ENCODE measurements at places on chromosomes 7 and 10.

DNA sequence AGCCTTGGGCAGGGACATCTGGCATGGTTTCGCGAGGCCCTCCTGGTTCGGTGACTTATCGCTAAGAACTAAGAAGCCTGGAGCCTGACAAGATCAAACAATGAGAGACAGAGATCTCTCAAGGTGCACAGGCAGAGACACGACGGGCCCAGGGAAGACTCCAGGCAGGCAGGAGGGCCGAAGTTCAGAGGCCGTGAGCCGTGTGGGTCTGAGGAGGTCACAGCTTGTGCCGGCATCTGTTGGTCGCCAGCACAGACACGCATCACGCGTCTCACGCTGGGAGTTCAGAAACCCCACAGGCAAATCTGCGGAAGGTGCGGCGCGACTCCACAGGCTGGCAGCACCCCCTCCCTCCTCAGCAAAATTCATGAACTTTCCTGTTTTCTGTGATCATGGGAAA is 314.0 kb downstream of the DNAJB6 start:
- no peak for DNase-seq

GRCh38 chr10:35487336-35488034 is 117.7 kb upstream of the GJD4 start:
- no peak for DNase-seq

DNA sequence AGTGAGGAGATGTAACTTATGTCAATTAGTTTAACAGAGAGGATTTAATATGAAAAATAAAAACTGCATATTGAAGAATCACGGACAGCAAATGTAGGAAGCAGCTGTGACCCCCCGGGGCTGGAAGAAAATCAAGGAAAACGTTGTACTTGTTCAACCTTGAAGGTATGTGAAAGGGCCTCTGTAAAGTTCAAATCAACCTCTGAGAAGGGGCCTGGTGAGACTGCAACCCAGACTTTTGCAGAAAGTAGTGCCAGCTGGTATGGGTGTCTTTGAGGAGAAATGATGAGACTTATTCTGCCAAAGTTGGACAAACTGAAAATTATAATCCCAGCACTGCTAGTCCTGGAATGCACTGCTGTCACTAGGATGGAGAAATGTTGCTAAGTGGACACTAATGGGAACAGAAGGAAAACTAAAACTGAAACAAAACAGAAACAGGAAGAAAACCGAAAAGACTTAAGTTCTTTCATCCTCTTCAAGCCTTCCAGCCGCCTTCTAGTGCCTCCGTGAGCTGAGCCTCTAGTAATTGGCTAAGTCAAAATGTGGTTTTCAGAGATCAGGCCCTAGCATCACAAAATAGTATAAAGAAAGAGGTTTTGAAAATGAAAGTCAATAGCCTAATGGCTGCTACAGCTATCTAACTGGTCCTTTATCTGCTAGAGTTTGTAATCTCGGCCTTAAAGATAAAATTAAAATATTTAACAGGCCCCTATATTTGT is 253.7 kb upstream of the SORCS1 start:
- DNase-seq = no peak

GRCh38 chr10:77256346-77256745 is 381.3 kb downstream of the KCNMA1 start:
- no peak for DNase-seq

- no peak for DNase-seq
Measured at GRCh38 chr7:123070702-123071286, 75.3 kb upstream of the TAS2R16 start.

DNA sequence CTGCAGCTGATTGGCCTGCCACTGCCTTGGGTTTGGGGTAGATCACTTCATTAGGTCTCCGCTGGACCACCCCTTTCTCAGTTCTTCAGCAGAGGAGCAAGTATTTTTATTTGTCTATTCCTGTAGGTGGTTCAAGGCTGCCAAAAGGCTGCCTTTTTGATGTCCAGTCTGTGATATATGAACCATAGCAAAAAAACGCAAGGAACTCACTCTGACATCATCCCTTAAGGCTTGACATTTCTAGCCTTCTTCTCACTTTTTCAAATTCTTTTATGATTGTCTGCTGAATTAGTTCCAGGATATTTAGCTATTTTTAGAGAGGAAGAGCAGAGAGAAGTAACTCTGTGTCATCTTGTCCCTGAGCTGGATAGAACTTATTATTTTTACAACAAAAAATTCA is 269.2 kb downstream of the BAMBI start:
- no peak for DNase-seq

- DNase-seq = no peak
Measured at GRCh38 chr7:78448911-78449310, 650.3 kb downstream of the PHTF2 start.

GRCh38 chr10:124377101-124377500 is 41.6 kb downstream of the OAT start:
- DNase-seq = no peak

DNA sequence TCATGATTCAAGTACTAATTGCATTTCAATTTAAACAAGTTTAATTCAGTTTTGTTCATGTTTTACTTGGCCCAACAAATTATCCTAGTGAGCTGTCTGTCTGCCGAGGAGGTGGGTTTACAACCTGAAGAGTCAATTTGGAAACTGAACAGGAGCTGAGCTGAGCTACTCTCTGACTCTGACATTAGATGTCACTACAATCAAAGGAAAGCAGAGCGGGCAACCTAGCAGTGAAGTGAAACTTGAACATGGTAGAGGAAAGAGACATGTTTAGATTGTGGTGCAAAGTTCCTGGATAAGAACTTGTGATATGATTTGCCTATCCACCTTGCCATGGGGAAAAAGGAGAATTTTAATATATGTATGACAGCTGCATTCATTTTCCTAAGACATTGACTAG is 9.6 kb upstream of the AGR3 start:
- DNase-seq = no peak

DNA sequence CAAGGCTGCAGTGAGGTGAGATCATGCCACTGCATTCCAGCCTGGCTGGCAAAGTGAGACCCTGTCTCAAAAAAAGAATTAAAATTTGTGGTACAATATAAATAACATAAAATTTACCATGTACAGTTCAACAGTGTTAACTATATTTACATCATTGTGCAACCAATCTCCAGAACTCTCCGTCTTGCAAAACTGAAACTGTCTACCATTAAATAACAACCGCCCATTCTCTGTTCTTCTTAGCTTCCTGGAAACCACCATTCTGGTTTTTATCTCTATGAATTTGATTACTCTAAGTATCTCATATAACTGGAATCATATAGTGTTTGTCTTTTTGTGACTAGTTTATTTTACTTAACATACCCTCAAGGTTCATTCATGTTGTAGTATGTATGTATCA is 167.6 kb downstream of the AUTS2 start:
- no peak for DNase-seq

- DNase-seq = no peak
Measured at GRCh38 chr10:124075231-124075955, 18.0 kb downstream of the CHST15 start.

- DNase-seq = no peak
Measured at GRCh38 chr7:118183428-118183785, 557 bp upstream of the LSM8 start.

DNA sequence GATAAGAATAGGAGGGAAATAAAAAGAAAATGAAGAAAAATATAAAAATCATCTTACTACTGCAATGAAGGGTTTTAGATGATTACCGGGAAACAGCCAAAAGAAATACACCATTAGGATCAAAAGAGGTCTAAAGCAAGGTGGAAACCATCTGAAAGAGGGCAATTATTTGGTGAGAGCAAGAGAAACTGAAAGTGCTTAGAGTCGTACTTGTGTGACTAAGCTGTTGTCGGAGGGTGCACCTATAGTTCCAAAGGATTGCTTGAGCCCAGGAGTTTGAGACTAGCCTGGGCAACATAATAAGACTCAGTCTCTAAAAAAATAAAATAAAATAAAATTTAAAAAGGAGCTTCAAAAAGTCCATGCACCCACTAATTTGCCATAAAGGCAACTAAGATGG is 169.5 kb downstream of the DKK1 start:
- no peak for DNase-seq

- DNase-seq = no peak
Measured at GRCh38 chr7:31747553-31747952, 60.5 kb downstream of the PPP1R17 start.

DNA sequence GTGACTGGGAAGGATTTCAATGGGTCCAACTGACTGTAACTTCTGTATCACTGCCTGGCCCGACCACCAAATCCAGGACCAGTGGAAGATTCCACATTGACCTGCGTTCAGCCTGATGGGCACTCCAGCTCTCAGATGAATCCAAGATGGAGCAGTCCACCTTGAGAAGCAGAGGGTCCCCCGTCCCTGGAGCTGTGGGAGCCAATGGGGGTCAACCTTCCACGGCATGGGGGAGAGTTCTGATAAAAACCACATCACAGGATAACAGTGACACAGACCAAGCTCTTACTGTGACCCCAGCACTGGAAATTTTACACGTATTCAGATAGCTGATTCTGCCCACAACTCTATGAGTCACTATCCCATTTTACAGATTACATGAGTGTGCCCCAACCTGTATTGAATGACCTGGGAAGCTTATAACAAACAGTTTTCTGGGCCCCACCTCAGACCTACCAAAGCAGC is 11.2 kb downstream of the ZCCHC24 start:
- DNase-seq = no peak

- no peak for DNase-seq
Measured at GRCh38 chr7:78953090-78953489, 500.4 kb downstream of the MAGI2 start.

All from stimulated activated CD4-positive, alpha-beta T cell treated with anti-CD3 and anti-CD28 coated beads, Interleukin-1b, Interleukin-23, amount 100 ng/mL, for 24 hours (primary cell).